ENCODE measurements at places on chromosomes 4 and X.

DNA sequence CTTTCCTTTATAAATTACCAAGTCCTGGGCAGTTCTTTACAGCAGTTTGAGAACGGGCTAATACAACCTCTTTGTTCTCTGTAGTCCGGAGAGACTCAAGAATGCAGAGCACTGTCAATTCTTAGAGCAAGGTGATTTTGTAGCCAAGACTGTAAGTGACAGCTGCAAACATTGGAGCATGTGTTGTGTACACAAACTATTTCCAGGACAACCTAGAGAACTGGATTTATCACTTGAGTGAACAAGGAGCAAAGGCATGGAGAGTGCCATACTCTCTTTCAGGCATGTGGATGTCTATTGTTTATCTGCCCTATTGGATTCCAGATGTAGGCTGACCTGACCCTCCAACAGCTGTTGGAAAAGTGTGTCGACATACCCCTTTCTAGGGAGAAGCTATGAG is 153.9 kb downstream of the SPANXN3 start:
- no peak for DNase-seq

DNA sequence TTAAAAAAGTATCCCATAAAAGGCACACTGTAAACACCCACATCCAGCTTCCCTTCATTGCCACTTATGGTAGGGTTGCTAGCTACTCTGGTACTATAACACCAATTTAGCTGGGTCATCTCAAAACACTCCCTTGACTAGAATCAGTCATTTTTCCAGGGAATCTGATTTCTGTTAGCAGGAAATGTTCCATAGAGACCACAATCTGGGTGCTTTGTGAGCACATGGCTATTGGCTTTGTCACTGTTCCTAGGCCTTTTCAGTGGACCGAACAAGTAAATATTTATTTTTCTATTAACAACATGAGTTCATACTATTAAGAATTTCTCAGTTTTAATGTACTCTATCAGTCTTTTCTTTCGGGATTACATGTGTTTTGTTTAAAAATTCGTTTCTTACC is 404.7 kb upstream of the GNPDA2 start:
- DNase-seq, result no peak

- DNase-seq, result no peak
Observed at GRCh38 chrX:15714529-15714928, 23.5 kb upstream of the CA5B start.

- no peak for DNase-seq
Observed at GRCh38 chr4:182642831-182643230, 274.4 kb downstream of the DCTD start.

All from left colon (tissue), 2 donors.